ENCODE measurements at places on chromosomes 1 and 21. TPM values are rescaled to one million over a fixed set of nuclear protein-coding genes. Genes with fewer than 3 reads are reported as not detected.

Gene SFN
- total RNA-seq: 0.20 TPM

Gene COL11A1
- 2.5 TPM for total RNA-seq

Gene CLCA1
- not detected for total RNA-seq

Gene HPDL
- 0.86 TPM for total RNA-seq

Gene CCDC24
- 5.1 TPM for total RNA-seq

Gene RPE65
- total RNA-seq: not detected

Gene SDE2
- 20.3 TPM for total RNA-seq

Gene HES3
- not detected for total RNA-seq

Gene GJA8
- total RNA-seq: not detected

Gene FAM3B
- not detected for total RNA-seq

Gene EVA1B
- total RNA-seq: 131 TPM

Gene OR2L8
- not detected for total RNA-seq

Gene RAB3B
- 37.1 TPM for total RNA-seq

Gene NPPB
- total RNA-seq: not detected

Gene MRPS14
- total RNA-seq: 23.7 TPM

Gene SRSF4
- total RNA-seq: 34.3 TPM

Gene PDE9A
- total RNA-seq: 1.2 TPM

Gene EXTL2
- total RNA-seq: 36.0 TPM

Gene HPCAL4
- total RNA-seq: not detected

Gene DAB1
- 0.07 TPM for total RNA-seq

Gene KISS1
- total RNA-seq: not detected

Gene GUCA2B
- not detected for total RNA-seq

Gene JAM2
- total RNA-seq: 3.3 TPM

Gene MTR
- total RNA-seq: 42.4 TPM

Gene RGS1
- not detected for total RNA-seq

Gene GRHL3
- total RNA-seq: 0.03 TPM

Gene TENT5C
- total RNA-seq: 1.5 TPM

Gene TLCD4
- total RNA-seq: 0.26 TPM

Gene CDC7
- total RNA-seq: 1.8 TPM

All from smooth muscle cell of the pulmonary artery (primary cell).